Upper lobe of left lung (tissue), 6 donors: ENCODE measurements at places on chromosomes 16 and 17. TPM values are rescaled to one million over a fixed set of nuclear protein-coding genes. Genes with fewer than 3 reads are reported as not detected.

DNA sequence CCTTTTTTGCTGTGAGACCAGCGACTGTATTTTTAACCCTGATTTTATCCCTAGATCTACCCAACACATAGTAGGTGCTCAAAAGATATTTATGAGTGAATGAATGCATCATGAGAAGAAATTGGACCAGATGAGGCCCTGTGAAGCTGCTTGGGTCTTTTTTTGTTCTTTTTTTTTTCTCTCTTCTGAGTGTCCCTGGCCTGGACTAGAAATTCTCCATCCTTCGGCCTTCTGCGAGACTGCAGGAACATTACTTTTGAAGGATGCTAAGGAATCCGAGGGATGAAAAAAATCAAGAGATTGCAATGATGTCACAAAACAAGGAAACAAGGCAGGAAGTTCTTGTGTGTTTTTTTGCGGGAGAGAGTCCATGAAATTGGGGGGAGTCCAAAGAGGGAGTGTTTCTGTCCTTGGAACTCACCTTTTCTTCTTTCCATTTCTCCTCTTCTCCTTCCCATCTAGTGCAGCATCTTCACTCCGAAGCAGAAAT lies 560 bp upstream of the RUSF1 start:
- no peaks in the 10 kb centered on the region for H3K36me3 ChIP-seq
- H3K4me3 ChIP-seq: peak overlapping the region; percentile 98
- H3K27ac ChIP-seq: peak overlapping the region; percentile 94
- H3K27me3 ChIP-seq: no peaks in the 10 kb centered on the region

CLEC10A gene
- 4.2 TPM for total RNA-seq

GRCh38 chr17:83178533-83179304 lies 99.3 kb downstream of the METRNL start:
- H3K27ac ChIP-seq: no peak overlapping the region
- no peaks in the 10 kb centered on the region for H3K36me3 ChIP-seq
- DNase-seq: no peak
- H3K4me3 ChIP-seq: no peak overlapping the region
- H3K4me1 ChIP-seq: peaks cover 7% of the 10 kb centered on the region

SEZ6 gene
- total RNA-seq: not detected

CDT1 gene
- 4.7 TPM for total RNA-seq

GRCh38 chr16:84874983-84875382 lies 55.2 kb downstream of the CRISPLD2 start:
- H3K27ac ChIP-seq: no peak overlapping the region
- no peaks in the 10 kb centered on the region for H3K27me3 ChIP-seq
- H3K4me1 ChIP-seq: no peaks in the 10 kb centered on the region
- no peak overlapping the region for H3K4me3 ChIP-seq

DNA sequence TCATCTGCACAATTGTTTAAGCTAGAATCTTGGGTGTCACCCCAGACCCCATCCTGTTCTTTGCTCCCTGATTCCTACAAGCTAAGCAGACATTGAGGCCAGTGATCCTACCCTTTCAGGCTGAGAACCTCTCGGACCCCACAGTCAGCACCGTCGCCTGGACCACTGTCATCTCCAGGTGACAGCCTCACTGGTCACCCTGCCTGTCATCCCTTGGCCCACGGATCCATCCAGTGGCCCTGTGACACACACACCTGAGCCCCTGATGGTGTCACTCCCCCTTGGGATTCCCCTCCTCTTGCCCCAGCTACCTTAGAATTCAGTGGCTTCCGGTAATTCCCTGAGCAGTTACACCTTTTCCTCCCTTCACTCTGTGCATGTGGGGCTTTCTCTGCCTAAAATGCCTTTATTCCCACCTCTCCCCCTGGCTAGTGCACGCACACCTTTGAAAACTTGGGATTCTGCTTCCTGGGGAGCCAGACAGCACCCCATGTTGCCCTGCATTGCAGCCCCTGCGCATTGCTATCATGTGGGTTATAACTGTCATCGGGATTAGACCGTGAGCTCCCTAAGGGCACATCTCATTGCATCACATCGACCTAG lies 3.0 kb downstream of the C16orf86 start:
- no peak for DNase-seq
- peaks cover 51% of the 10 kb centered on the region for H3K4me1 ChIP-seq
- no peak overlapping the region for H3K27ac ChIP-seq
- no peaks in the 10 kb centered on the region for H3K36me3 ChIP-seq

GRCh38 chr16:49724774-49725173 lies 131.1 kb downstream of the ZNF423 start:
- DNase-seq: no peak
- H3K27ac ChIP-seq: no peak overlapping the region
- H3K36me3 ChIP-seq: no peaks in the 10 kb centered on the region
- no peak overlapping the region for H3K4me3 ChIP-seq

- no peaks in the 10 kb centered on the region for H3K36me3 ChIP-seq
- no peak for DNase-seq
- H3K4me3 ChIP-seq: no peak overlapping the region
These were observed 18.5 kb upstream of the SCNN1B start for GRCh38 chr16:23283571-23283970.

AMDHD2 gene
- 38.1 TPM for total RNA-seq

KRT33A gene
- total RNA-seq: not detected

DNA sequence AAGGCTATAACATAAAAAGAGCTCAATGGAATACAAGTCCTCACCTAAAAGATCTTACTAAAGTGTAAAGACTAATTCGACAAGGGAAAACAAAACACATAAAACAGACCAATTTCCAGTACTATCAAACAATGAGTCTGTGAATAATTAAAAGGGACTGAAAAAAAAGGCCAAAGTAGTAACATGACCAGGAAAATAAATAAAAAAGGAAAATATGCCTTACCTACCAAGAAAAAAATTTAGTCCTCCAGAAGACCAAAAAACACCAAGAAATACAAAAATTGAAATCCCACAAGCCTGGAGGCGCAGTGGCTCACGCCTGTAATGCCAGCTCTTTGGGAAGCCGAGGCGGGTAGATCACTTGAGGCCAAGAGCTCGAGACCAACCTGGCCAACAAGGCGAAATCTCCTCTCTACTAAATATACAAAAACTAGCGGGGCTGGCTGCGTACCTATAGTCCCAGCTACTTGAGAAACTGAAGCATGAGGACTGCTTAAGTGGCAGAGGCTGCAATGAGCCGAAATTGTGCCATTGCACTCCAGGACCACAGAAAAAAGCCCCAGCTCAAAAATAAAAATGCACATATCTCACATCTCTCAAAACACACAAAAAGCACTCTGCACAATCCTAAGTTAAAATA lies 60.8 kb downstream of the TEX14 start:
- no peaks in the 10 kb centered on the region for H3K27me3 ChIP-seq
- peak overlapping the region; percentile 92 for H3K27ac ChIP-seq
- no peaks in the 10 kb centered on the region for H3K36me3 ChIP-seq
- peaks cover 7% of the 10 kb centered on the region for H3K4me1 ChIP-seq

DNA sequence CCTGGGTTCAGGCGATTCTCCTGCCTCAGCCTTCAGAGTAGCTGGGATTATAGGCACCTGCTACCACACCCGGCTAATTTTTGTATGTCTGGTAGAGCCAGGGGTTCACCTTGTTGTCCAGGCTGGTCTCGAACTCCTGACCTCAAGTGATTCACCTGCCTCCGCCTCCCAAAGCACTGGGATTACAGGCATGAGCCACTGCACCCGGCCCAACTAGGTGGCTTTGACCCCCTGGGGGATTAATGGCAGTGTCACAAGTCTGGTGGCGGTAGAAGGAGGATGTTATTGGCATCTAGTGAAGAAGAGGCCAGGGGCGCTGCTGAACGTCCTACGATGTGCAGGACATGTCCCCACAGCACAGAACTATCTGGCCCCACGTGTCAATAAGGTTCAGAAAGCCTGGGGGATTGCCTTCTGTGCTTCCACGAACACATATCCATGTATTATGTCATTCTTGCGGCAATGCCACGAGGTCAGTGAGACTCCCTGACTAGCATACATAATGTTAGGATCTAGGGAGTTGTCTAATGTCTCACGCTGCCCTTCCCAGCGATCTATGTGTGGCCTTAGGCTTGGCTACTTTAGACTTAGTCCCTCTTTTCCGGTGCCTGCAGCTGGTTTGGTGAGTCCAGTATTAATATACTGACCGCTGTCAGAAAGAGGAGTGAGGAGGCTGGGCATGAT lies 75.8 kb downstream of the ABCC6 start:
- no peak for DNase-seq
- no peak overlapping the region for H3K27ac ChIP-seq
- peaks cover 3% of the 10 kb centered on the region for H3K4me1 ChIP-seq
- H3K4me3 ChIP-seq: no peak overlapping the region

DNA sequence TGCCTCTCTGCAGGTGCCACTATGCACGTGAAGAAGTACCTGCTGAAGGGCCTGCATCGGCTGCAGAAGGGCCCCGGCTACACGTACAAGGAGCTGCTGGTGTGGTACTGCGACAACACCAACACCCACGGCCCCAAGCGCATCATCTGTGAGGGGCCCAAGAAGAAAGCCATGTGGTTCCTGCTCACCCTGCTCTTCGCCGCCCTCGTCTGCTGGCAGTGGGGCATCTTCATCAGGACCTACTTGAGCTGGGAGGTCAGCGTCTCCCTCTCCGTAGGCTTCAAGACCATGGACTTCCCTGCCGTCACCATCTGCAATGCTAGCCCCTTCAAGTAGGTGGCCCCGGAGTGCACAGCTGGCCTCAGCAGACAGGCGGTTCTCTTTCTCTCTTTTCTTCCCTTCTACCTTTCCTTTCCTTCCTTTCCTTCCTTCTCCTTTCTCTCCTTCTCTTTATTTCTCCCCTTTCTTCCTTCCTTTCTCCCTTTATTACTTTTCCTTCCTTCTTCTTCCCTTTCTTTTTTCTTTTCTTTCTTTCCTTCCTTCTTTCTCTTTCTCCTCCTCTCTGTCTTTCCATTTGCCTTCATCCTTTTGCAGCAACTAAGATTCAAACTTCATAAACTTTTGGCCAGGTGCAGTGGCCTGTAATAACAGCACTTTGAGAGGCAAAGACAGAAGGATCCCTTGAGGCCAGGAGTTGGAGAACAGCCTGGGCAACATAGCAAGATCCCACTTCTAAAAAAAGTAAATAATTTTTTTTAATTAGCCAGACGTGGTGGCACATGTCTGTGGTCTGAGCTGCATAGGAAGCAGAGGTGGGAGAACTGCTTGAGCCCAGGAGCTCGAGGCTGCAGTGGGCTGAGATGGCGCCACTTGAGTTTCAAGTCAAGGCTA lies 46.7 kb downstream of the SCNN1B start:
- H3K4me3 ChIP-seq: no peak overlapping the region
- no peak overlapping the region for H3K27ac ChIP-seq
- H3K36me3 ChIP-seq: no peaks in the 10 kb centered on the region

GRCh38 chr17:56834380-56835263 lies 671 bp downstream of the DGKE start:
- H3K4me3 ChIP-seq: peak overlapping the region; percentile 97
- DNase-seq: peak; percentile 54
- H3K36me3 ChIP-seq: no peaks in the 10 kb centered on the region

DNA sequence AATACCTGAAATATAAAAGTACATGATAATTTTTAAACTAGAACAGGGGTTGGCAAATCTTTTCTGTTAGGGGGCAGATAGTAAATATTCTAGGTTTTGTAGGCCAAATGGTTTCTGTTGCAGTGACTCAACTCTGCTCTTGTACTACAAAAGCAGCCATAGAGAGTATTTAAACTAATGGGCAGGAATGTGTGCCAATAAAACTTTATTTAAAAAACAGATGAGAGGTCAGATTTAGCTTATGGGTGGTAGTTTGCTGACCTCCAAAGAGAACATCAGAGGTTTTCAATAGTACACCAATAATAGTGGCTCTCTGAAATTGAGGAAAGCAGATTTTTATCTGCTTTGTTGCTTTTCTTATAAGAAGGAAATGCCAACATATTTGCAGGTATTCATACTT lies 15.2 kb upstream of the FAM20A start:
- no peak overlapping the region for H3K27ac ChIP-seq
- H3K4me3 ChIP-seq: no peak overlapping the region
- DNase-seq: no peak
- peaks cover 4% of the 10 kb centered on the region for H3K4me1 ChIP-seq
- H3K27me3 ChIP-seq: no peaks in the 10 kb centered on the region

- no peaks in the 10 kb centered on the region for H3K27me3 ChIP-seq
- DNase-seq: no peak
These were observed 26.2 kb downstream of the TBX2 start for GRCh38 chr17:61425682-61426481.

- H3K4me1 ChIP-seq: peaks cover 14% of the 10 kb centered on the region
- H3K36me3 ChIP-seq: no peaks in the 10 kb centered on the region
- H3K4me3 ChIP-seq: peak overlapping the region; percentile 86
- H3K27ac ChIP-seq: peak overlapping the region; percentile 95
These were observed 603 bp upstream of the MRTFB start for GRCh38 chr16:14070555-14070876.

DYNLRB2 gene
- 39.3 TPM for total RNA-seq

DNA sequence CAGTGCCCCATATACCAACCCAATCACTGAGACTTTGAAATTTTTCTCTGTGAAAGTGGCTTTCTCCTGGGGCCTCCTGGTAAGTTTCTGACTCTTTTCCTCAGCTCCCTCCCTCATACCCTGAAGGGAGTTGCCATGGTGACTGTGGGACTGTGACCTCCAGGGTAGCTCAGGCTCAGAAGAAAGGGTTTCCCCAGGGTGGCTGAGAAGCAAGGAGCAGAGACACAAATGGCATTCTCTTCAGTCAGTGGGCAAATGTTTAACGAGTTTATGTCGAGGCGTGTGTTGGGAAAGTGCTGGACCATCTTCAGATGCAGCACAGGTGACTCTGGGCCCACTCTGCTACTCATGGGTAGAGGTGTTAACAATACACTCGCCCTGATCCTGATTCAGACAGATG lies 46.8 kb downstream of the MRPS23 start:
- H3K4me1 ChIP-seq: no peaks in the 10 kb centered on the region
- H3K27ac ChIP-seq: no peak overlapping the region
- H3K4me3 ChIP-seq: no peak overlapping the region
- DNase-seq: no peak

DNA sequence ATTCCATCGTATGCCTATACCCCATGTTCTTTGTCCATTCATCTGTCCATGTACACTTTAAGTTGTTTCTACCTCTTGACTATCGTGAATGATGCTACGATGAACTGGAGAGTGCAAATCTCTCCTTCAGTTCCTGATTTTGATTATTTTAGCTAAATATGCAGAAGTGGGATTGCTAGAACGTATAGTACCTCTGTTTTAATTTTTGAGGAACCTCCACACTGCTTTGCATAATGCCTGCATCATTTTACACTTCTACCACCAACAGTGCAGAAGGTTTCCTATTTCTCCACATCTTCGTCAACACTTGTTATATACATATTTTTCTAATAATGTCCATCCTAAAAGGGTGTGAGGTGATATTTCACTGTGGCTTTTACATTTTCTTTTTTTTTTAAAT lies 43.9 kb downstream of the SDR42E1 start:
- H3K27ac ChIP-seq: no peak overlapping the region
- no peak overlapping the region for H3K4me3 ChIP-seq
- no peaks in the 10 kb centered on the region for H3K36me3 ChIP-seq
- H3K27me3 ChIP-seq: no peaks in the 10 kb centered on the region
- no peak for DNase-seq

EVI2B gene
- total RNA-seq: 23.1 TPM

- DNase-seq: no peak
- H3K36me3 ChIP-seq: no peaks in the 10 kb centered on the region
- no peaks in the 10 kb centered on the region for H3K27me3 ChIP-seq
- no peak overlapping the region for H3K27ac ChIP-seq
- H3K4me3 ChIP-seq: no peak overlapping the region
These were observed 10.5 kb upstream of the KRT19 start for GRCh38 chr17:41538565-41538991.

DNA sequence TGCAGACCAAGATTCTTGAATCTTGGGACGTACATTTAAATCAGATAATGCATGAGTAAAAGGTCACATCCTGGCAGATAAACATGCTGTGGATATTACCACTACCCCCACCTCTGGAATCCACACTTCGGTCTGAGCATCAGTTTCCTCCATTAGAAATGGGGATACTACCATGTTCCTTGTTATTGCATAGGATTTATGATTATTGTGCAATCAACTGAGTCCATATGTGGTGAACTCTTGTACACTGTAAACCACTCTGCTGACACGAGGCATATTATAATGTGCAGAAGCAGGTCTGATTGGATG lies 108.7 kb downstream of the VAT1L start:
- H3K4me1 ChIP-seq: no peaks in the 10 kb centered on the region
- H3K36me3 ChIP-seq: no peaks in the 10 kb centered on the region

SPIRE2 gene
- total RNA-seq: 52.4 TPM
